Stimulated activated CD4-positive, alpha-beta T cell treated with anti-CD3 and anti-CD28 coated beads, Interleukin-15, amount 100 ng/mL, for 48 hours (primary cell): ENCODE measurements at places on chromosomes 7 and 10.

GRCh38 chr10:12792889-12793556 lies 208.5 kb downstream of the CCDC3 start:
- DNase-seq, result no peak

DNA sequence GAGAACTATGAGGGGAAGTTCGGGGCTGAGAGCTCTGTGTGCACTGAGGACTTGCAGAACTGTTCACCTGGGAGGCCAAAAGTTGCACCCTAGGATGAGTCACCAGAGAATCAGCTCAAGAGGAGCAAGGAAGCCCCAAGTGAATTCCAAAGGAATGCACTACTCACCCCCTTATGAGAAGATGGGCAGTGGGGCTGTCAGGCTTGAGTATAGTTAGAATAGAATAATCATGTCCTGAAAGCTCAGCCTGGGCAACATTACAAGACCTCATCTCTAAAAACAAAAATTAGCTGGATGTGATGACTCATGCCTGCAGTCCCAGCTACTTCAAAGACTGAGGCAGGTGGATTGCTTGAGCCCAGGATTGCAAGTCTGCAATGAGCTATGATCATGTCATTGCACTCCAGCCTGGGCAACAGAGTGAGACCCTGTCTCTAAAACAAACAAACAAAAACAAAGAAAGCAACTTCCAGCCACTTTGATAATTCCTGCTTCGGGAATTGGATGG lies 30.0 kb downstream of the MAP3K8 start:
- DNase-seq, result no peak

DNA sequence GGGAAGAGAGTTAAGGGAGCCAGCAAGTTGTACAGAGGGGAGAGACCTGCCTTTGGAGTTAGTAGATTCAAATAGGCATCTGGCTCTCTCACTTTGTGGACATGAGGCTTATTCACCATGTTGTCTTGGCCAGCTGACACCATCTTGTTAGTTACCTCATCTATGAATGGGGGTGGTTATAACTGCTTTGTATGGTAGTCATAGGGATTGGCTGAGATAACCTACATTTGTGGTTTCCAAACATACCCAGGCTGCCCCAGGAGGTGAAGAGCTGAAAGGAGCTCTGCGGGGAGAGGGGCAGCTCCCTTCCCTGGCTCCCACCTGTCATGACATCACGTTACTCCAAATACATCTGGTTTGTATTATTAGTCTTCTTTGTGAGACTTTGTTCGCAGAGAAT lies 393.3 kb upstream of the AUTS2 start:
- no peak for DNase-seq

- DNase-seq, result no peak
These were observed 107.2 kb upstream of the NPTX2 start for GRCh38 chr7:98509836-98510235.

- no peak for DNase-seq
These were observed 35.9 kb upstream of the ANK3 start for GRCh38 chr10:60425392-60426110.

DNA sequence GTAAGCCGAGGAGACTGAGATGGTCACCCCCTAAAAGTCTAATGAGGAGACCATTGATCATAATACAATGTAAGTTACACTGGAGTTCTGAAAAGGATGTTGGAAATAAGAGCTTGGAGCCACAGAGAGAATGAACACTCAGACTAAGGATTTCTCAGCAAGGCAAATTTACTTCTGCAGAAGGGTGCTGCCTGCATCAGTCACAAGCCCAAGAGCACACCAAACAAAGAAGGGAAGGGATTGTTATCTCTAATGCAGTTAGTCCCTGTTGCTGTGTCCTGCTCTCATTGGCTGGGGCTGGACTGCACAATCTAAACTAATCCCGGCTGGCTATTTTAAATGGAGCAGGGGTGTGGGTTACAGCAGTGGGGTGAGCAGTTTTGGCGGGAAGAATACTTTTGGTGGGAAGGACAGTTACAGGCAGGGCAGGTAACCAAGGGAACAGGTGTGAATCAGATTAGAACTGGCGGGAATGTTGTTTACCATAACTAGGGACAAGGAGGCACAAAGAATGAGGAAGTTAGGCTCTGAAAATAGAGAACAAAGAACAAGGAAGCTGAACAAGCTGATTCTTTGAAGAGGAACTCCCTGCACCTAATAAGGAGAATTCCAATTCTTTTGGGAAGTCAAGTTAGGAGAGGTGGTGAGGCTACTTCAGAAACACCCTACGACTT lies 30.3 kb upstream of the TRIM24 start:
- DNase-seq, result no peak
